Tibial nerve (tissue), 4 donors: ENCODE measurements at places on chromosomes 16 and 17.

GRCh38 chr17:27320222-27320560 is 26.3 kb downstream of the WSB1 start:
- no peak for DNase-seq

DNA sequence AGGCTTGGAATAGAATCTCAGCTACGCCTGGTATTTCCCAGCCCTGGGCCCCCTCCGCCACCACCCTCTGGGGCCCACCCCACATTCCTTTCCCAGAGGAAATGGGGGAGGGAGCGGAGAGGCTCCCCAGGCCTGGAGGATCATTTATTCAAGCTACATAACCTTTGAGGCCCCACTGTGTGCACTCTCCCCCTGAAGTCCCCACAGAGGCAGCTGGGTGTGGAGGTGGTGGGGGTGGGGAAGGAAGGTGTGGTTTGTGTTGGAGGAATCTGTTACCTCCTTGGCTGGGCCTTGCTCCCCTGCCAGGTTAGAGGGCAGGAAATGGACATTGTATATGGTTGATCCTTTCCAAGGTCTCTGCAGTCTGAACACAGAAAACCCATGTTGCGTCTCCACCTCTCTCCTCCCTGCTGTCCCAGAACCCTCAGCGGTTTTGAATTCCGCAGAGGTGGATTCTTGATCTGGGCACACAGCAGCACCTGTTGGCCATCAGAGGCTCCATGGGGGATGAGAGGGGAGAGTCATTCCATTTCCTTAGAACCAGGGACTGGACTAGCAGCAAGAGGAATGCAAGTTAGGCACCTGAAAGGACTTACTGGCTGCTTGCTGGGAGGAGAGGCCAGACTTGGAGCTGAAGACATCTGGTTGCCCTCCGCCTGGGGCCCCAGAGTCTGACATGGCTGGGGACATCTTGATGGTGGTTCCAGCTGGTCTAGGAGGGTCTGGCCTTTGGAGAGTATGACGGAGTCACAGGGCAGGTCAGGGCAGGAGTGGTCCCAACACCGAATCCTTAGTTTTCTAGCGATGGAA is 23.0 kb downstream of the ARHGAP23 start:
- DNase-seq: no peak

- no peak for DNase-seq
Observed at GRCh38 chr17:28982131-28982793, 23.6 kb downstream of the SEZ6 start.

DNA sequence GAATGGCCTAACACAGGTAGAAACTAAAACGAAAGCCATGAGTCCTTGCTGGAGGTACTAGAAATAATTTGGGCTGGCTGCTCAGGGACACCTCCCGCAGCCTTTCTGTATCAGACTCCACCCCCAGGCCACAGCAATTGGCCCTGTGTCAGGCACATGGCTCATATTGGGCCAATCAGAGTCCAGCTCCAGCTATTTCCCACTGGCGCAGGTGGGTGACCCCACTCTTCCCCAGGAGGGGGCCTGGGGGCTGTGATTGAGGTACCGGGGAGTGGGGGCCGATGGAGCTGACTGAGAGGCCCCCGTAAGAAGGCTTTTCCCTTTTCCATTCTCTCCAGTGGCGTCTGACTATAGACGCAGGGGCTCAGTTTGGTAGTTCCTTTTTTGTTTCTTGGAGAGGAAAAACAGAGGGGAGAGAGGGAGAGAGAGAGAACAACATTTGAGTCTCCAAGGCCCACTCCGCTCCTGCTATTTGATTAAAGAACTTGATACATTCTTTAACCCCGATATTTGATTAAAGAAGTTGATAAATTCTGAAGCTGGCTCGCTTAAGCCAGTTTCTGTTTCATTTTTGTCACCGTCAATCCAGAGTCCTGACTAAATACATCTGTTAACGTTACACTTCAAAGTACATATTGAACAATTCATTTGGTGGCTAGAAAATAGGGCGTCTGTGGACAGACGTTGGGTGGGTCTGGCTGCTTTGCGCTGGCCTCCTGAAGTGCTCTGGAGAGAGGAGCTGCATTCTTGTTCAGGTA is 26.3 kb downstream of the FOXL1 start:
- DNase-seq: no peak

DNA sequence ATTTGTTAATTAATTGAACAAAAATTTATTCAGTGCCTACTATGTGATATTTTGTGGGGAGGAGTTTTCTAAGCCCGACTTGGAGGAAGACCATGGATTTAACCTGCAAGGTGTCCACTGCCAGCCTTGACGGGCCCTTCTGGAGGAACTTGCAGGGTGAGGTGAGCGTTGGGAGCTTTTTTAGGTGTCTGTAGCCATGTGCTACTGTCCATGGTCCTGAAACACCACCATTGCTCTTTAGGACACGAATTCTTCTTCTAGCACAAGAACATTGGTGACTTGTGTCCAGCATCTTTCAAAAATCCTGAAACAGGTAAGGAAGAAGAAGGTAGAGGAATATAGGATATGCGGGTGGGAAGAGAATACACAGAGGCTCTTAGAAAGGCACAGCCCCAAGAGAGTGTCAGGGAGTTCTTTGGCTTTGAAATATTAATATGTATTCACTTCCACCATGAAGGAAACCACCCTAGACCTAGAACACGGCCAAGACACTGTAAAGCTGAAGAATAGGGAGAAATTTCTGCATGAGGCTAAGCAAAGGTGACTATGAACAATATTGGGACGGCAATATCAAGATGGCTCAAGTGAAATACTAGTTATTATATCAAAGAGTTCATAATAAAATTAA is 27.9 kb upstream of the OR4D1 start:
- no peak for DNase-seq

DNA sequence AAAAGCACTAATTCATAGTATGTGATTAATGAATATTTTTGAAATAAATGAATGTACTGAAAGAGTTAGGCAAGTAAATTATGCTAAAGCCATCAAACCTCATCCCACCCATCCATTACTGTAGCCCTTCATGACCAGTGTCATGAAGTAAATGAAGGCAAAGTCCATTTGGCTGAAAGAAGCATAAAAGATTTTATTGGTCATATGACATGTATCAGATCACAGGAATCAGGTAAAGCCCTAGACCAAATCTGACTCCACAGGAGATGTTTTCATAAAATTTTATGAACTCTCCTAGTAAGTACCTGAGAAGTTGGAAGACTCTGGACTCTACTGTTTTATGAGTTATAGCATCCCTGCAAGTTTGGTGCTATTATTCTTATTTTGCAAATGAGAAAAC is 213.5 kb downstream of the TMEM114 start:
- DNase-seq: no peak

- DNase-seq: peak; percentile 76
Observed at GRCh38 chr16:30896261-30896888, at the start of gene CTF1. CTF1 (plus strand) TSS chr16:30896614; CDS start chr16:30896644, 30 bp downstream.

DNA sequence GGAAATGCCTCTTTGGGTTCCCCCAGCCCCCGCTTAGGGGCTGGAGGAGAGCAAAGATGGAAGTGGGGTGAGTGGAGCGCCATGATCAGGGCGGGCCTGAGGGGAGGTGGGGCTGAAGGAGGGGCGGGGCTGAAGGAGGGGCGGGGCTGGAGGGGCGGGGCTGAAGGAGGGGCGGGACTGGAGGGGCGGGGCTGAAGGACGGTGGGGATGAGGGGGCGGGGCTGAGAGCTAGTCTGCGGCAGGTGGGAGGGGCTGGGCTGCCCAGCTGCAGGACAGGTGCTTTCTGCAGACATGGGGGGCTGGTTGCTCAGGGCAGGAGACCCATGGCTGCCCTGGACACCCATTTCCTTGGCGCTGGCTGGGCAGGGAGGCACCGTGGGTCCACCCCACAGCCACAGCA is 39.1 kb upstream of the PABPN1L start:
- DNase-seq: no peak

DNA sequence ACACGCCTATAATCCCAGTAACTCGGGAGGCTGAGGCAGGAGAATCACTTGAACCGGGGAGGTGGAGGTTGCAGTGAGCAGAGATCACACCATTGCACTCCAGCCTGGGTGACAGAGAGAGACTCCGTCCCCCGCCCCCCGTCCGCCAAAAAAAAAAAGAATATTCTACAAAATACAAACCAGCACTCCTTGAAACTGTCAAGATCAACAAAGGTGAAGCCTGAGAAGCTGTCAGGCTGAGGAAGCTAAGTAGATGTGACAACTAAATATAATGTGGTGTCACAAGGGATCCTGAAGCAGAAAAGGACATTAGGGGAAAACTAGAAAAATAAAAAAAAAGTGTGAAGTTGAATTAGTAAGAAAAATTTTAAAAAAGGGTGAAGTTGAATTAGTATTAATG is 6.2 kb downstream of the CD2BP2 start:
- no peak for DNase-seq

GRCh38 chr16:80273635-80274538 is 266.9 kb upstream of the DYNLRB2 start:
- DNase-seq: no peak

GRCh38 chr16:16007743-16008111 is 58.3 kb downstream of the ABCC1 start:
- no peak for DNase-seq

DNA sequence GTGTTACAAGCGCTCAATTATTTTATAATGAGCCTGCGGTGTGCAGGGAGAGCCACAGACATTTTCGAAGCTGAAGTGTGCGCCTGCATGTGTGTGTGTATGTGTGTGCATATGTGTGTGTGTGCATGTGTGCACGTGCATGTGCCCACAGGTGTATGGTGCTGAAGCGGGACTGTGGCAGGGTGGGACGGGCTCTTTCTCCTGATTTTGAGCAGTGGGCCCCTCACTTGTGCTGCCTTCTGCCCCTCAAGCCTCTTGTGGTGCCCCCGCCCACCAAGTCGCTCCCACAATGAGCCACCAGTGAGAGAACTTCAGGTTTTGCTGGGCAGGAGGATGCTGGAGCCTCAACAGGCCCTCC is 16.7 kb upstream of the KCNJ12 start:
- DNase-seq: no peak

- DNase-seq: no peak
Observed at GRCh38 chr17:34009912-34010311, 245.2 kb upstream of the CCL2 start.

- no peak for DNase-seq
Observed at GRCh38 chr16:11024333-11025053, 80.1 kb downstream of the CLEC16A start.

GRCh38 chr17:16439303-16439791 is 24.0 kb downstream of the TRPV2 start:
- DNase-seq: no peak

DNA sequence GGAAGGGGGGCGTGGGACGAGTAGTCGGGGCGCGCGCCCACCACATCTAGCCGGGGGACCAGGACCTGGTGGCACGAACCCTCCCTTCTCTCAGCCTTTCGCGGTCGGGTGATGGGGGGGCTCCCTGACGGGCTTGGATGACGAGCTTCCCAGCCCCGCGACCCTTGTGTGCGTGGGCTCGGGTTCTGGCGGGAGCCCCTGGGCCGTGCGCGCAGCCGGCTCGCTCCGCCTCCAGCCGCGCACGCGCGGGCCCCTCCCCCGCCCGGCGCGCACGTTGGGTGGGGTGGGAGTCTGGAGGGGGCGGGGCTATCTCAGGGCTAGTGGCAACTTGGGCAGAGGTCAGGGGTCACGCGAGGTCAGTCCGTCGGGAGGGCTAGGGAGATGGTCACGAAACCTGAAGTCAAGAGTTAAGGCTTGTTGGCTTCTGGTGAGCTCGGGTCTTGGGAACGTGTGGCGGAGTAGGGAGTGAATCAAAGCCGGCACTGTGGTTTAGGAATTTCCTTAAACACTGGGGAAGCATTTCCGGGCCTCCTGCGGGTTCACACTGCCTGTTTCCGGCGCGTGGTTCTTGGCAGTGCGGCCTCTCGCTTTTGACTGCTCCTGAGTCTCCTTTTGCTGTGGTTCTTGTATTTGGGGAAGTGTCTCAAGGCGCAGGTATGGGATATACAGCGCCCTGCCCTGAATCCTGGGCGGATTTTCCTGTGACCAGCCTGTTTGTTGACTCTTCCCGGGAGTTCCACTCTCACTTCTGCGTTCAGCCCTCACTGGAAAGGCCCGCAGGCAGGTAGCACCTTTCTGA is at the start of gene SRCAP:
Gene SRCAP, plus strand, starts transcription at position 356 of the 799 bp plus-strand sequence. CDS start 1,654 bp downstream, outside the sequence.
- peak; percentile 90 for DNase-seq

GRCh38 chr17:38464251-38464722 is 36.0 kb downstream of the ARHGAP23 start:
- peak; percentile 47 for DNase-seq

GRCh38 chr17:64455993-64456885 is 7.3 kb downstream of the MILR1 start:
- DNase-seq: no peak

- DNase-seq: no peak
Observed at GRCh38 chr17:8776248-8776647, 17.9 kb upstream of the SPDYE4 start.

DNA sequence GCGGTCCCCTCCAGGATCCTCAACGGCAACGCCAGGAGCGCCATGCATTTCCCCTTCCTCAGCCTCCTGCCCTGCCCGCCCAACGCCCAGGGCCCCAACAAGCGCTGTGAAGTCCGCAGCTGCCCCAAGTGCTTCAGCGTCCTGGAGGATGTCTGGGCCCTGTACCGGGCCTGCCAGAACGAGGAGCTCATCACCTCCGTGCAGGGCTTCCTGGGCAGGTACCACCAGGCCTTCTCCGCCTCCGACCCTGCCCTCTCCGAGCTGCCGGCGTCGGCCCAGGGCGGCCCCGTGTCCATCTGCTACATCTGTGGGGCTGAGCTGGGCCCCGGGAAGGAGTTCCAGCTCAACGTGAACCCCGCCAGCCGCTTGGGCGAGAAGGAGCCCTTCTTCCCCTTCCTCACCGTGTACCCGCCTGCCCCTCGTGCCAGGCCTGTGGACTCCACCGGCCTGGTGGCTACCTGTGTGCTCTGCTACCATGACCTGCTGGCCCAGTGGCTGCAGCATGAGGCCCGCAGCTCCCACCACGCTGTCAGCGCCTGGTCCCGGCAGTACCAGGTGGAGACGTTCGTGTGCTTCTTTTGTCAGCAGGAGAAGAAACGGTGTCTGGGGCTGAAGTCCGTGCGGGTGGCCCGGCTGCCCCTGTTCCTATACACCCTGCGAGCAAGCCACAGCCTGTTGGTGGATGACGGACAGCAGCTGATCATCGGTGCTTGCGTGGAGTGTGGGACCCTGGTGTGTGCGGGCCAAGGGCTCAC is 58.9 kb upstream of the CIBAR2 start:
- no peak for DNase-seq

GRCh38 chr17:66637491-66637890 is 197.4 kb upstream of the CACNG5 start:
- DNase-seq: no peak

GRCh38 chr17:48819466-48819865 is 2.4 kb upstream of the TTLL6 start:
- no peak for DNase-seq

DNA sequence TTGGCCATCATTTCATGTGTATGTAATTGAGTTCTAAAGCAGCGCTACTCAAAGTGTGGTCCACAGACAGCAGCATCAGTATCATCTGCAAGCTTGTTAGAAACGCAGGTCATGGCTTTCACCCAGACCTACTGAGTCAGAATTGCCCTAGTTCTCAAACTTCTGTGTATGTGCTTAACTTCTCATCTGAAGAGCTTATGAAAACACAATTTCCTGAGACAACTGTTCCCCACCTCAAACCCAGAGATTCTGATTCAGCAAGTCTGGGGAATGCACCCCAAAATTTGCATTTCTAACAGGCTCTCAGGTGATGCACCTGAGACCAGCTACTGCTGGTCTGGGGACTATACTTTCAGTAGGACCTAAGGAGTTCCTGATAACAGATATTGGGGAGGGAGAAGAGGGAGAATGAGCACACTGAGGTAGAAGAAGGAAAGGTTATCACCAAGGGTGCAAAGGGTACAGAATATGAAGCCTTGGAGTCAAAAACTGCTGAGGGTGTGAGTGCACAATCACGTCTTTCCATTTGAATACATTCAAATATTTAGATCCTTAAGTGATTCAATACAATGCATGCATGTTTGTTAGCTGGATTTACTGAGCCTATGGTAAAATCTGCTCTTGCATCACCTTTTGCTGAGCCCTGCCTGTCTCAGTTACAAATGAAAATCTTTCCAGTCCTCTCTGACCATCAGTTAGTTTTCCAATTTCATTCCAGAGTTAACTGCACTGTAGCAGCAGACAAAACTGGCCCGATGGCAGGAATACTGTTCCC is 29.2 kb upstream of the SKAP1 start:
- DNase-seq: no peak
